ENCODE measurements at places on chromosomes 11 and 22.

DNA sequence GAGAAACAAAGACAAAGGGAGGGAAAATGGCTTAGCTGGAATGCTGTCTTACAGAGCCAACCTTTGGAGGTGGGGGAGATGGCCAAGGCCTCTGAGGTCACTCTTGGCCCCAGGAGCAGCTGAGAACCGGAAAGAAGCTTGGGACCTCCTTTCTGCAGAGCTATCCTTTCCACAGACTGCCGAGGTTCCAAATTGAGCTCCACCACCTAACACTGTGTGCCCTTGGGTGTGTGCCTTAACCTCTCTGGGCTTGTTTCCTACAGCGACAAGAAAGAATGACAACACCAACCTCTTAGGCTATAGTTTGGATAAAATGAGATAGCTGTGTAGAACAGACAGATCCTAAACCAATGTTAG lies 23.2 kb downstream of the RTN4RL2 start:
- DNase-seq: no peak

- DNase-seq: no peak
Observed at GRCh38 chr11:74676596-74676995, 54.6 kb downstream of the CHRDL2 start.

- DNase-seq: no peak
Observed at GRCh38 chr11:87101956-87102580, 64.3 kb downstream of the TMEM135 start.

- peak; percentile 54 for DNase-seq
Observed at GRCh38 chr22:49657275-49657973, 170.2 kb downstream of the BRD1 start.

- DNase-seq: no peak
Observed at GRCh38 chr22:47151490-47151889, 389.0 kb downstream of the TBC1D22A start.

DNA sequence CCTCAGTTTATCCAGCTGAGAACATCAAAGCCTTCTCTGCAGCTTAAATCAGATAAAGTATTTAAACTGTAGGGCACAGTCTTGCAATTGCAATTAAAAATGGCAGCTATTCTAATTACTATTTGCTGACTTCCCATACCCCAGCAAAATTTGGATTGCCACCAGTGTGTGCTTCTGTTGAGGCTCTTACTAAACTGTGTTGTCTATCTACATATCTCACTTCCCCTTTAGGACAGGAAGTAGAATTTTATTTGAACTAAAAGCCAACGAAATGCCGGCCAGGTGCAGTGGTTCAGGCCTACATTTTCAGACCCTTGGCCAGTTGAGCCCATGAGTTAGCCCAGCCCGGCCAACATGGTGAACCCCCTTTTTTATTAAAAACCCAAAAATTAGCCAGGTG lies 7.1 kb downstream of the SAA4 start:
- no peak for DNase-seq

GRCh38 chr11:14288189-14288935 lies 70.6 kb downstream of the RRAS2 start:
- DNase-seq: no peak

GRCh38 chr11:115580927-115581680 lies 76.9 kb upstream of the CADM1 start:
- DNase-seq: no peak

DNA sequence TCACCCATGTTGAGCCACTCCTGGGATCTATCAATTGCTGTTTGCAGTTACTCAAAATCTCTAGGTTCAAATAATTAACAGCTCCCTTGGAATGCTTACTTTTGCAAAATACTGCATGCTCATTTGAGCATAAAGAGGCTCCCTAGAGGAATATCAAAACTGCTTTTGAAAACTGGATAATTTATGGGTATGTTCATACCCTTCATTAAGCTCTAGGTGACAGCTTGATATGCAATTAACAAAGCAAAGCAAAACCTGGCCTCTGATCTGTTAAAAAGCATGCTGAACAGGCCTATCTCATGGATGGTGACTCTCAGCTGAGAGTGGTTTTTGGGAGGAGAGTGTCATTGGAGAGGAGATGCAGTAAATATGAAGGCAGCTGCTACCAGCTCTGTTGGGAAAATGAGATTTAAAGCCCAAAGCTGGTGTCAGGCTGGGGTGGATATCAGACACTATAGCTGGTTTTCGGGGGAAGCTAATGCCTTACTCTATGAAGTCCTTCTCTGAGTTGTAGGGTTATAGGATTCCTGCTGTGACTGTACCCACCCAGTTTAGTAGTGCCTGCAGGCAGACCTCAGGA lies 110.9 kb downstream of the RASSF10 start:
- DNase-seq: no peak

- DNase-seq: no peak
Observed at GRCh38 chr11:127919206-127920000, 668.0 kb downstream of the ETS1 start.

GRCh38 chr11:117861151-117862018 lies 15.1 kb downstream of the FXYD6 start:
- DNase-seq: no peak

GRCh38 chr11:7495882-7496551 lies 10.7 kb downstream of the OLFML1 start:
- DNase-seq: no peak

- no peak for DNase-seq
Observed at GRCh38 chr22:20424932-20425565, 12.6 kb downstream of the SCARF2 start.

GRCh38 chr11:116199182-116199581 lies 573.6 kb downstream of the BUD13 start:
- DNase-seq: no peak

DNA sequence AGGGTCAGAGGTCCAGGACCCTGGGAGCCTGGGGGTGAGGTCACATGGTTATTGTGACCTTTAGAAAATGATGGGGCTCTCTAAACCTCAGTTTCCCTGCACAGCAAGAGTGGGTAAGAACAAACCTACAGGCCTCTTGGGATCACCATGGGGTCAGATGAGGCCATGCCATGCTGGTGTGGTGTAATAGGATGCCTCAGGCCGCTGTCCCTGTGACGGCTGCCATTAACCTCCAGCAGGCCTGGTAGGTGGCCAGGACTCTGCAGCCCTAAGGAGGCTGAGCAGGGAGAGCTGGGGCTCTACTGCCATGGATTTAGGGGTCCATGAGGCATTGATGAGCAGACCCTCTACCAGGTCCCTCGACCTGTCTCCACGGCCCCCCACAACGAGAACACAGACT lies 265.5 kb downstream of the CTTN start:
- no peak for DNase-seq

- DNase-seq: no peak
Observed at GRCh38 chr11:12243911-12244550, 133.3 kb upstream of the PARVA start.

GRCh38 chr22:42298746-42299145 lies 28.3 kb upstream of the TCF20 start:
- no peak for DNase-seq

DNA sequence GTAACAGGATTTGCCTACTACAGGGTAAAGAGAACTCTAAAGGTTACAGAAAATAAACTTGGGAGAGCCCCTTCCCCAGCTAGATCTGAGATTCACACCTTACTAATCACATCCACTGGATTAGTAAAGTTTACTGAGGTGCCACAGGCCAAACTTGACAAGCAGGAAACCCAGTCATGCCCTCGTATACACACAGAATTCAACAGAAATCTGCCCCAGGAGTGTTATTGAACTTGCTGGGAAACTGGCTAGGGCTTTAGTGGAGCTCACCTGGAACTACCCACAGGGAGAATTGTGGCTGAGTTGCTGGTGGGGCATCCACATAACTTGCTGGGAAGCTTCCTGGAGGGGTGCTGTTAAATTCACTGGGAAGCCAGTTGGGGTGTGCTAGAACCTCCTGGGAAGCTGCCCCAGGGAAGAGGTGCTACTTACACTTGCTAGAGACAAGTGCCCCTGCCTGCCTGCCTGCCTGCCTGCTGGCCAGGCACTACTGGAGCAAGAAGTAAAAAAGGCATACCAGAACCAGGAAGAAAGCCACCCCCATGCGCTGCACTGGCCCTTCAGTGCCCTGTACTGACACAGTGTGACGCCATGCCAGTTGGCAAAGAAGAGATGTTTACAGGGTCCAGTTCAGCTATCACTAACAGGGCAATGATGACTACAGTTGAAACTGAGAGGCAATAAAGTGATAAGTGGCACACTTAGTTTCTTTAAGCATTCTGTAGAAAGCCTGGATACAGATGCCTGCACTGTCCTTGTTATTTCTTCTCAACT lies 106.5 kb downstream of the ALX4 start:
- no peak for DNase-seq
